ENCODE measurements at places on chromosomes 7 and 10. TPM values are rescaled to one million over a fixed set of nuclear protein-coding genes. Genes with fewer than 3 reads are reported as not detected.
A peak's percentile ranks its signal among the peaks of the same experiment; 100 is the strongest.

DNA sequence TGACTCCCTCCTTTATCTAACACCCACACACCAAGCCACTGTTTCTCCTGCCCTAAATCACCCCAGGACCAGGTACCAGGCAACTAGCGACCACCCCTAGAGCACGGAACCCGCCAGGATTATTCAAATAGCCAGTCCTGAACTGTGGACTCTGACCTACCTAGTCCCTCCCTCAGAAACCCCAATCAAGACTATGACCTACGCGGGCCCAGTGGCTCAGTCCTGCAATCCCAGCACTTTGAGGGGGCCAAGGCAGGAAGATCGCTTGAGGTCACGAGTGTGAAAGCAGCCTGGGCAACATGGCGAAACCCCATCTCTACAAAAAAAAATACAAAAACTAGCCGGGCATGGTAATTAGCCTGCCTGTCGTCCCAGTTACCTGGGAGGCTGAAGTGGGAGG is 232.8 kb upstream of the FOXK1 start:
- ATAC-seq: no peak

- peak; percentile 94 for ATAC-seq
Measured at GRCh38 chr10:96513698-96514561, at the start of gene TLL2. Gene TLL2 (minus strand): TSS chr10:96513926. CDS start chr10:96513685, 241 bp downstream.

GRCh38 chr10:116672891-116673290 is 52.1 kb downstream of the PNLIPRP2 start:
- peak; percentile 71 for ATAC-seq

- ATAC-seq: no peak
Measured at GRCh38 chr7:12719141-12719919, 31.9 kb downstream of the ARL4A start.

The NKX2-3 gene
- not detected for total RNA-seq

The SMC3 gene
- total RNA-seq: 47.7 TPM

All from motor neuron (in vitro differentiated cells).